ENCODE measurements at places on chromosomes 3 and 15. TPM values are rescaled to one million over a fixed set of nuclear protein-coding genes. Genes with fewer than 3 reads are reported as not detected.

Gene GP9
- not detected for total RNA-seq

Gene SAXO2
- total RNA-seq: not detected

Gene ALDH1L1
- not detected for total RNA-seq

Gene EXOG
- 3.7 TPM for total RNA-seq

Gene RARRES1
- total RNA-seq: 88.2 TPM

Gene AGTR1
- 3.0 TPM for total RNA-seq

Gene VIPR1
- 1.2 TPM for total RNA-seq

Gene JMJD7
- 4.4 TPM for total RNA-seq

Gene PSTPIP1
- total RNA-seq: 1.4 TPM

Gene RASGRP1
- total RNA-seq: 0.52 TPM

Gene RTP4
- not detected for total RNA-seq

Gene ACSBG1
- not detected for total RNA-seq

All from epithelial cell of alveolus of lung (primary cell).